Activated T-cell treated with anti-CD3 and anti-CD28 coated beads for 4 hours (primary cell): ENCODE measurements at places on chromosomes 4 and X.

GRCh38 chr4:168540503-168541265 lies 43.8 kb downstream of the PALLD start:
- no peak for DNase-seq

DNA sequence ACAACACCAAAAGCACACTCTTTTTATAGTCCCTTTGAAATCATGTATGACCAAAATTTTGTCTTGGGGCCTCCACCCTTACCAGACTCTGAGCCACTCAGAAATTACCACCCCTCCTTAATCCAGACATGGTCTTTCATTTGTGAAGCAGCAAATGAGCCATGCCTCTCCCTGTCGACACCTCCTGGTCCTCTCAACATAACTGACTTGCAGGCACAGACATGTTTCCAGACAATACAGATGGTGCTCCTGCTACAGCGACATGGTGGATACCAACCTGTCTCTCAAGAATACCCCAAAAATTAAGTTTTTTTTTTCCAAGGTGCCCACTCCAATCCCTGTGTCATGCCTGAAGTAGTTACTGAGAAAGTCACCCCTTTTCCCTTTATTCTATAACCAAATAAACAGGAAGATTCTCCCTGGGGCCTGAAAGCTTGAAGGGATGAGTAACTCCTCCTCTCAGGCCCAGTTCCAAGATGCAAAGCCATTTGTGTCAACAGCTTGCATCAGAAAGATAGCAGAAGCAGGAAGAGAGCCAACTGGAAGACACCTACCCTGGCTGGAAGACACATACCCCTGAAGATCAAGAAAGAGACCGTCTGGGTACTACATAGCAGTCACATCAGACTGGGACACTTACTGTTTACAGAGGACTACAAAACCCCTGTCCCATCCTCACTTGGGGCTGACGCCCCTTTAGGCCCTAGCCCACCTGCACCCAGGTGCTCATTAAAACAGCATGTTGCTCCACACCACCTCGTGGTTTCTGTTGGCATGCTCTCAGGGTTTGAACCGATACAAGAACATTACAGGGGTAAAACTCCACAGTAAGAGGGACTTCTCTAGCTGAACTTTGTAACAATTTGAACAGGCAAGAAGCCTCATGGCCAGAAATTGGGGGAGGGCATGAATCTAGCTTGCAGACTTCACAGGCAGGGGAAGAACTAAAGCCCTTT lies 5.5 kb upstream of the UGT2B17 start:
- DNase-seq, result no peak

DNA sequence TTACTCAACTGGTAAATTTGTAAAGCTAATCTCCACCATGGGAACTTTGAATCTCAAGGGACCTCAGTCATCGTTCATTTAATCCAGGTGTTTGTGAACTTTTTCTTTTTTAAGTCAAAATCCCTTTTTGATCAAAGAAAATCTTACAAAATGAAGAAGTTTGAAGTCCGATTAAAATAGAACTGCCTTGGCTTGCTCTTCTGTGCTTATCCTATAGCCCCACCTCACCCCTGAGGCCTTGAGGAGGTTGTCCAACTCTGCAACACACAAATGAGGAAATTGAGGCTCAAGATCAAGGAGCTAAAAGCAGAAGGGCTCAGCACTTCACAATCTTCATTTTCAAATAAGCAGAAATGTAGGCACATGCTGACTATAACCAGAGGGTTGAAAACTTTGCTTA lies 240.3 kb upstream of the SFRP2 start:
- no peak for DNase-seq

GRCh38 chrX:12798601-12799000 lies 7.4 kb downstream of the PRPS2 start:
- DNase-seq, result no peak

DNA sequence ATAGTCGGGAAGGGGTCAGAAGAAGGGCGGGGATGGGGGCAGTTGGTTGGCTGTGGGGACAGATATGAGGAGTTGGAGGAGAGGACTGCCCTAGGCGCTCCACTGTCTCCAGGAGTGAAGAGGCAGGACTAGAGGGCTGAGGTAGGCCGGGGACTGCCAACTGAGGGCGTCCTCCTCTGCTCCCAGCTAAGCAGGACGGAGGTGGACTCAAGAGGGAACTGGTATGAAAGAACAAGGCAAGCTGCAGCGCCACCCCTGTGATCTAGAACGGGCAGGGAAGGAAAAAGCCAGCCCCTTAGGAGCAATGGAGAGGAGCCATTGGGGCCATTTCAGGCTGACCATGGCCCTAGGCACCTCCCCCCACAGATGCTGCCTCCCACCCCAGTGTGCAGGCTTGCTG lies 14.0 kb downstream of the BEND2 start:
- no peak for DNase-seq

- no peak for DNase-seq
Measured at GRCh38 chr4:178871476-178871875, 1429.2 kb upstream of the AGA start.

GRCh38 chrX:6227453-6227835 lies 1.2 kb downstream of the NLGN4X start:
- no peak for DNase-seq

GRCh38 chr4:76214177-76214675 lies 602 bp upstream of the SCARB2 start:
- DNase-seq, result no peak

DNA sequence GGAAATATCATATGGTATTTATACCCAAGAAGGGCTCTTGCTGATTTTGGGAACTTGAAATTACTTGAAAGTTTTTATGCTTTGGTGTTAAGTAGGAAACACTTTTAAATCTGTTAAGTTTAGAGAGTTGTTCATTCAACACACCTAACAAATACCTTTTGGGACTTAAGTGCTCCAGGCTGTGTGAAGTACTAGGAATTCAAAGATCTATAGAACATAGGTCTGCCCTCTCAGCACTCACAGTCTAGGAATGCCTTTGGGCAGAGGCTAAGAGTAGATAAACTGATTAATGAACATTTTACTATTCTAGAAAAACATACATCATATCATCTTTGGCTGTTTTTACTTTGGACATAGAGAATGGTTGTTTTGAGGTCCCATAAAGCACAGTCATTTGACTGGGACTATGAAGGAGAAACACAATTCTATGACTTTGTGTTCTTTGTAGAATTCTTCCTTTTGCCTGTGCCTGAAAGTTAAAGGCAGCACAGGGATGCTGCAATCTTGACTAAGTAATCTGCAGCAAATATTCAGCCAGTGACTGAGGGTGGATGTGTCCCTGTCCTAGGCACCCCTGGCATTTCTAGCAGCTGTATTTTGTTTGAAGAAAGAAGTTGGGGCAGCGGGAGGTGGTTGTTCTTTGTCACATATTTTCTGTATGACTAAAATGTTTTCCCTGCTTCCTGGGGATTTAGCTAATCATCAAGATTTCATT lies 8.3 kb downstream of the BMP3 start:
- no peak for DNase-seq

DNA sequence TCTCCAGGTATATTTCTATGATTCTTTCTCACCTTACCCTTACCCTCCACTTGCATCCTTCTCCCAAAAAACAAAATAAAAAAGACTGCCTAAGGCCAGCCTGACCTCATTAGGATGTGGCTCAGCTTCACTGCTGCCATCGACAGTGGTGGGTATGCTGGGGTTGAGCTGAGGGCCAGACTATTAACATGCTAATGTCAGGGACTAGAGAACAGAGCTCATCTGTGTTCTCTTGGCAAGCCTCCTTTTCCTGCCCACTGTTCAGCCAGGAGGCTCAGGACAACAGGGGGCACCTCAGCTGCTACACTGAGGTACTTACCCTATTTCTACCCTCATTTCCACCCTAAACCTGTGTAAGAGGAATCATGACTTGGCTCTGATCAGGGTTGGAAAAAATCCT lies 59.3 kb downstream of the MSN start:
- no peak for DNase-seq

- no peak for DNase-seq
Measured at GRCh38 chrX:132776486-132777210, 181.8 kb downstream of the HS6ST2 start.

- DNase-seq, result no peak
Measured at GRCh38 chrX:152197465-152197864, 59.1 kb upstream of the MAGEA10 start.

DNA sequence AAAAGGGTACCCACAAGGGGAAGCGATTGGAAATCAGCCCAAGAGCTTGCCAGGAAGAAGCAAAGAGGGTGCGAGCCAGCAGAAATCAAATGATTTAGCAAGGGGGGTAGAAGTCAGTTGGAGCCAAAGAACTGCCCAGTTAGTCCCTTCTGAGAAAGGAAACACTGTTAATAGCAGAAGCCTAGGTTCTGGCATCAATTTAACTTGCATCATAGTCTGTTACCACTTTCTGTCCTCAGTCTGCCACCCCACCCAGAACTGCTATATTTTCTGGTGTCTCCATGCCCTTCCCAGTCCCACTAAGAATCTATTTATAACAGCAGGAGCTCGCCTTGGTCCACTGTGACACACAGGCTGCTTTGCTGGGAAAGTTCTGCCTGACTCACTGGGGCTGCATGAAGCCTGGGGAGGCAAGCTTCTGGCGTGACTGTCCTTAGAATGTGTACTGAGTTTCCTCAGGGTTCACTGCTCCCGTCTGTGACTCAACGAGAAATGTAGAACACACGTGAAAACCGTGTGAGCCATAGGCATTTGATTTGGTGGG lies 157.8 kb upstream of the TTC29 start:
- no peak for DNase-seq

DNA sequence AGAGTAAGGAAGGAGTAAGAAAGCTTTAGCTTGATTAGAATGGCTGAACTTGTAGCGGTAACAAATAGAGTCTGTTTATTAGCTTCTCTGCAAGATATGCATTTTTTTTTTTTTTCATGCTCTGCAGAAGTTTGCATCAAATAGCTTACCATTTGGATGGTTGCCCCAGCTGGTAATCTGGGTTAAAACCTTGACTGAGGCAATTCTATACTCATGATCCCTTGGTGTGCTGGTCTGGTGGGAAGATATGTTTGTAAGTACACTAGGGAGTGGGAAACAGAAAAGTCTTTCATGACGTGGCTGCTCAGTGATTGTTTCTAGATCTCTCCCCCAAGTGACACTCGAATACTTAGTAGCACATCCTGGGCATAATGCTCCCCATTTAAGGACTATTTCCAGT lies 32.1 kb downstream of the SEPTIN11 start:
- no peak for DNase-seq

- no peak for DNase-seq
Measured at GRCh38 chr4:26731351-26732035, 129.1 kb upstream of the STIM2 start.

DNA sequence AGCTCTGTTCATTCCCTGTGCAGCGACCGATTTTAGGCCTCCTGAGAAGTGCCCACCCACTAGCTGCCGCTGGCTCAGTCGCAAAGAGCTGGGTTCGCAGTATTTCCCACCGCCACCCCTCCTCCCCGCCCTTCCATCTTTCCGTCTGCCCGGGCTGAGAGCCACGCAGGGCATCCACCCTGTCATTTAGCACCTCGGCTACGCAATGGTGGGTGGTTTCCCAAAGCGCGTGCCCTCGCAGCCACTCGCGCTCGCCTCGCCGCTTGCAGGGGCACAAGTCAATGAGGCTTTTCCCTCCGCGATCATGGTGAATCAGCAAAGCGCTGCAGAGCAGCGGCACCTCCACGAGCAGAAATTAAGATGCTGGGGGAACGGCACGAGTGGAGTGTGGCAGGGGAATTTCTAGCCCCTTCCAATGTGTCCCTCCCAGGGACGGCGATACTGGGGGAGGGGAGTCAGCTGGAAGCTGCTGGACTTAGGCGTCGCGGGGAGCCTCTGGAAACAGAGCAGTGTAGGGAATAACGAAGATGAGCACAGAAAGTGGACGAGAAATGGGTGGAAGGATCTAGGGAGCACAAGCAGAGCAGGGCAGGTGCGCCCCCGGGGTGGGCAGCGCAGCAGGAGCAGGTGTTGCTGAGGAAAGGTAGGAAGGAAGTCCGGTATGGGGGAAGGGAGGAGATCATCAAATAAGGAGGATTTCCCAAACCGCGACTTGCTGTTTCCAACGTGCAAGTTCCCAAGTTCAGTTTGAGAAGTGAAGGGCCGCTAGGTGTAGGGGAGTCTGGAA lies 2.4 kb upstream of the PTCHD1 start:
- DNase-seq, result no peak

- no peak for DNase-seq
Measured at GRCh38 chrX:3962511-3963311, 249.3 kb upstream of the PRKX start.

DNA sequence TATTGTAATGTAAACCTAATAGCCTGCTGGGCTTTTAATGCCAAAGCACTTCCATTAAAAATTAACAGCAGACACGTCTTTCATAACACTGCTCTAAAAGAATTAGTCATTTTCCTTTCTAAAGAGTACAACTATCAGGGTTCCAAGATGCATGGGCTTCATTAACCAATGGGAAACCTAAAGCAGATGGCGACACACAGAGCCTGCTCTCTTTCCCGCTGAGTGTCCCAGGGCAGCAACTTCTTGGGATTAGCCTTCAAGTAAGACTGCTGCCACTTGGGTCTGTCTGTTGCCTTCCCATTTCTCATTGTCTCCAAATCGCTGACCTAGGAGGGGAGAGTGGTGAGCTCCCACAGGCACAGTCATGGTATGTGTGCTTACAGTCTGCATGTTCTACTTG lies 14.0 kb upstream of the PHKA2 start:
- DNase-seq, result no peak

GRCh38 chr4:98030059-98030458 lies 113.2 kb downstream of the STPG2 start:
- DNase-seq, result no peak

DNA sequence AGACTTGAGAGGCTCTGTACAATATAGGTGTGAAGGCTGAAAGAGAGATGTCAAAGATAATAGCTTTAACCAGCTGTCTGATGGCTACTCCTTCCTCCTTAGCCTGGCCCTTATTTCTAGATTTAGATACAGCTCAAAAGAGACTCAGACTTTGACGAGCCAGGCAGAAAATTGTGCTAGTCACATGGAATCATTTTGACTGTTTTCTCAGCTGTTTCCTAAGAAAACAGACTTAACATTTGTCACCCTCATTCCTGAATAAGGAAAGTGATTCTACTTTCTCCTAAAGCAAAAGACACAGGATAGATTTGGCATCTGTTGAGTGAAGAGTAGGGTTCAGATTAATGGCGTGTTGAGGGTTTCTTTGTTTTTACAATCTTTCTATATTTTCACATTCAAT lies 340.7 kb downstream of the DHX15 start:
- DNase-seq, result no peak

DNA sequence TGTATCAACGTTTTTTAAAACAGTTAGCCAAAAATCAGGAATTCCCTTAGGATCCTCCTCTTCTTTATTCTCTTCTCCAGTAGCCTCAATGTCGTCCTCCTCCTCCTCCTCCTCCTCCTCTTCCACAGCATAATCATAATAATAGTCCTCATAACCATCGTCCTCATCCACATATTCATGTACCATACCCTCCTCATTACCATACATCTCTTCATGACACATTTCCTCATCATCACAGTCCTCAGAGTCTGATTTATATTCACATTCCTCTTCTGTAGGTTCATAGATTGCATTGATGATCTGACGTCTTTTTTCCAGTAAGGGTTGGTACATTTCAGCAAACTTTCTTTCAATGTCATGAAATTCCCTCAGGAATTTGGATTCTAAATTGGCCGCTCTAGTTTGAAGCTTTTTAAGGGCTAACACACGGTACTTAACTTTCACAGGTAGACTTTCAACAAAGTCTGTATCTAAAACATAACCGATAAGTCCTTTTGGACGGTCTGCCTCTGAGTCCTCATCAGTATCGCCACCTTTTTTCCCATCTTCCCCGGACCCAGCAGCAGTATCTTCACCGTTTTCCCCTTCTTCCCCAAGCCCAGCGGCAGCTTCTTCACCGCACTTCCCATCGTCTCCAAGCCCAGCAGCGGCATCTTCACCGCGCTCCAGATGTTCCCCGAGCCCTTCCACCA lies 771 bp downstream of the NAP1L2 start:
- DNase-seq, result no peak

- no peak for DNase-seq
Measured at GRCh38 chrX:19674041-19674789, 158.9 kb upstream of the MAP3K15 start.
